ENCODE measurements at places on chromosomes 11 and 22.
A peak's percentile ranks its signal among the peaks of the same experiment; 100 is the strongest.

DNA sequence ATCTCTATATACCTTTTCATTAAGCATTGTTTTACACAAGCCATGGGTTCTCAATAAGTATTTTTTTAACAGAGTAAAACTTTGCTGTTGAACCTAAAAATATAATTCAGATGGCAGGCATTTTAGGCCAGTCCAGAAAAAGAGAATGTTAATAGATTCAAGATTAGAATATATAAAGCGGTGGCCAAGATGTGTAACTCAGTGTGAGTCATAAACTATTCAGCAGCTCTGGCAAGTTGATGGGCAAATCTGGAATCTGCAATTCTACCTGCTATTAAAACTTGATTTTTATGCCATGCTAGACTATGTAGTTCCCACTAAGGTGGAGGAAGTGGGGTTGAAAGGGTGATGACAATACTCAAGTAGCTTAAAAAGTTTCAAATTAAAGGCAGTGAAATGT lies 45.4 kb downstream of the CASP12 start:
- no peak for DNase-seq

GRCh38 chr22:17264321-17265052 lies 45.3 kb upstream of the ADA2 start:
- DNase-seq: peak; percentile 27

GRCh38 chr11:82823647-82824619 lies 76.3 kb downstream of the PRCP start:
- DNase-seq: no peak

DNA sequence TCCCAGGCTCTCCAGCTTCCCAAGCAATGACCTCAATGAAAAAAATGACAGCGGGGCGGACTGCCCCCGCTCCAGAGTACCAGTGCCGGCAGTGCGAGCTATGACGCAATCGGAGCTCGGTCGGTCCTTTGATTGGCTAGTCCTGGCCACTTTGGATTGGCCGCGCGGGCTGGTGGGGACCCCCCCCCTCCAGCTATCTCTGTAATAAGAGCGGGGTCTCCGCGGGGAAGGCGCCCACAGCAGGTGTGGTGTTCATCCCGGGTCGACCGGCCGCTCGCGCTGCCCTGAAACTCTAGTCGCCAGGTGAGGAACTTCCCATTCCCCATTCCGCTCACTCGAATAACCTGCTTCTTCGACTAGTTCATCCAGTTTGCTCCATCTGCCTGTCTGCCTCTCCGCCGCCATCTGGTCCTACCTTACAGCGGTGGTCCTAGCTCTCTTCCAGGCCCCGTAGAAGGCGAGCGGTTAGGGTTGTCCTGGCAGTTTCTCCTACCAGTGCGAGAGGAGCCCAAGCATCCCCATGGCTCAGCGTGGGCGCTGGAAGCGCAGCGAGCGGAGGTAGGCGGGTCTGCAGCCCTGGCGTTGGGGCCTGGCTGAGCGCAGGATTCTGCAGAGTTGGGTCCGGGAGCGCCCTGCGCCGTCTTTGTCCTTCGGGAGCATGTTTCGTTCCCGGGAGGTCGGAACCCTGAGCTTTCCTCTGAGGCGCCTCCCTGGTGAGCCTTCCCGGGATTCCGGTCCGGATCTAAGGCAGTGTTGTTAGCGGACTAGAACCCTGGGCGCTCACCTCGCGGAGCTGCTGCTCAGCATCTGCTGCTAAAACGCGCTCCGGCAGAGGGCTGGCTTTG lies at the start of gene CALCB:
CALCB (plus strand) TSS at position 233 of the 845 bp plus-strand sequence. CDS start 1,126 bp downstream, outside the sequence.
- no peak for DNase-seq

- DNase-seq: no peak
Measured at GRCh38 chr11:34254011-34254410, 103.8 kb downstream of the ABTB2 start.

- DNase-seq: no peak
Measured at GRCh38 chr11:66142370-66143263, 72.5 kb downstream of the PACS1 start.

DNA sequence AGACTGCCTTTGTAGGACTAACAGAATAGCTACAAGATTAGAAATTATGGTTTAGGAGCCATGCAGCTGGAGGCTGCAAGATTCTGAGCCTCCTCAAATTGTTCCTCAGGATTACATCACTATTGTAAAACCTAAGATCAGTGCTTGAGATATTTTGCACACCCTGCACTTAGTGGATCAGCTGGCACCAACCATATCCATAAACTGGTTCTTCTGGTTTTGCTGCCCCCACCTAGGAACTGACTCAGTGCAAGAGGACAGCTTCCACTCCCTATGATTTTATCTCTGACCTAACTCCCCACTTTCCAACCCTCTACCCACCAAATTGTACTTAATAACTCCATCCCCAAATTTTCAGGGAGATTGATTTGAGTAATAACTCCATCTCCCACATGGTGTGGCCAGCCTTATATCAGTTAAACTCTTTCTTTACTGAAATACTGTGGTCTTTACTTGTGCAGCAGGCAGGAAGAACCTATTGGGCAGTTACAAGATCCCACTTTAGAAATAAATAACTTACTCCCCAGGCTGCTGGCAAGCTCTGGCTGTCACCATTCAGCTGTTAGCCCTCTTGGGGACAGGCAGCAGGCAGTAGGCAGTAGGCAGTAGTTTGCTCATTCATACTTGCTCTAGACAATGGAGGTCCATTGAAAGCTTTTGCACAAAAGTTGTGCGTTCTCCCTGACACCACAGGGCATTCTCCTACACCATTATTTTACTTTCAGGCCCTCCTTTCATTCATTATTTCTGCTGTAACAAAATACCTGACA lies 119.0 kb downstream of the SLC17A6 start:
- DNase-seq: no peak

GRCh38 chr11:46367244-46367915 lies 14.1 kb upstream of the MDK start:
- no peak for DNase-seq

DNA sequence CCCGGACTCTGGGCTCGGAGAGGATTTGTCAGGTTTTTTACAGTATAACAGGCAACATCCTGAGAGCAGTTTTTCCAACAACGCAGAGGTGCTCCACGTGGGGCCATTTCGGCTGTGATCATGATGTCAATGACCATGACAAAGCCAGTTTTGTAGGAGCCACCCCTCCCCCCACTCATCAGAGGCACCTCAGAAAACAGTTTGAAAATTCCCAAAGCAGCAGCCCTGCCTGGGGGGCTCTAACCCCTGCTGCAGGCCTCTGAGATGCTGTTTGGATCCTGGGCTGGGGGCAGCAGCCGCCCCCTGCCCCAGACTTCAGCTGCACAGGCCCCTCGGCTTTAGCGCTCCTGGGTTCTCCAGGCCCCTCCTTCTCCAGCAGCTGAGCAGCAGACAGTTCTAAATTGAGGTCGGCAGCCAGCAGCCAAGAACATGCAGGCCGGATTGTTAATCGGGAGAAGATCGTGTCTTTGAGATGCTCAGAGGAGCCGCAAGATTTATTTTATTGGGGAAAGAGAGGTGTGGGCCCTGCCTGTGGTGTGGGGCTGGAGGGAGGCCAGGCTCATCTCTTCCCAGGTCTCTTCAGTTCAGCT lies 19.4 kb downstream of the NFAM1 start:
- no peak for DNase-seq

- no peak for DNase-seq
Measured at GRCh38 chr11:128785141-128785540, 82.0 kb downstream of the KCNJ1 start.

DNA sequence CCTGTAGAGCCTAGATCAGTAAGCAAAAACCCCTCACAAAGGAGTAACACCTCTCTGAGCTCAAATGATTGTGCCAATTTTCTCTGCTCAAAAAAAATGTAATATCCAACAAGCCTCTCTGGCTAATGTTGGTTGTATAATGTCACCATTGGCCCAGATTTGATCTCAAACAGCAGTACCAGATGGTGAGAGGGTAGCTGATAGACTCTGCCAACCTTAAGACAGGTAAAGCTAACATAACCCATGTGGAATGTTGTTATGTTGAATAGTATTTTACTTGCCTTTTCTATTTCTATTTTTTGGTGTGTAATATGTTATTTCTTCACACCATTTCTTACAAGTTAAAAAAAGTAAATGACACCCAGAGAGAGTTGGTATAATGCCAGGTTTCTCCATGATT lies 166.7 kb upstream of the GUCY1A2 start:
- no peak for DNase-seq

- DNase-seq: no peak
Measured at GRCh38 chr11:29782447-29782846, 234.4 kb downstream of the KCNA4 start.

DNA sequence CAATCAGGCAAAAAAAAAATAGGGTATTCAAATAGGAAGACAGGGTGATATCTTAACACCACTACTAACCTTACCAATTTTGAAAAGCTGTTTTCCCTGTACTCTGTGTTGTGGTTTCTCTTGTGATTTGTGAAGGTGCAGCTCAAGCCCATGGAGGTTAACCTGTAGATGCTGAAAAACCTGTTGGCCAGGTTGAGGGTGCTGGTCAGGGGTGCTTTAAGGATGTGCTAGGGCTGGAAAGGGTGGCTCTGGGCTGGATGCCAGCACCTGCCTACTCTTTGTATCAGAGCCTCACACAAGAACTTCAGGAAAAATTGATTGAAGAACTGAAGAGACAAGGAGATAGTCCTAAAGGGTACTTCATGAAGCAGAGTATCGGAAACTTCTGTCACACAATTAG lies 18.3 kb upstream of the OR5M8 start:
- DNase-seq: no peak

DNA sequence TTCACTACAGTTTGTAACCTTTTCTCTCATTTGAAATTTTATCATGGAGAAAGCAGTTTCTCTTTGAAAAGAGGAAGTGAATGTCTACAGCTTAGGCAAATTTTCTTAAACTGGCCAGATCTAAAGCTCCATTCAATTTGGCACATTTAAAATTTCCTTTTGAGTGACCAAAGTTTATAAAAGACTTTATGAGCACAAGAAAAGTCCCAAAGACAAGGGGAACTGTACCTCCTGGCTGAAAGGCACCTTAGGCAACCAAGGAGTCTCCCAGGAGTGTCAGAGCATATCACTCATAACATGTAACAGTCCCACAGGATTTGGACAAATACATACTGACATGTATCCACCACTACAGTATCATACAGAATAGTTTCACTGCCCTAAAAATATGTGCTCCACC lies 41.3 kb downstream of the NARS2 start:
- DNase-seq: no peak

DNA sequence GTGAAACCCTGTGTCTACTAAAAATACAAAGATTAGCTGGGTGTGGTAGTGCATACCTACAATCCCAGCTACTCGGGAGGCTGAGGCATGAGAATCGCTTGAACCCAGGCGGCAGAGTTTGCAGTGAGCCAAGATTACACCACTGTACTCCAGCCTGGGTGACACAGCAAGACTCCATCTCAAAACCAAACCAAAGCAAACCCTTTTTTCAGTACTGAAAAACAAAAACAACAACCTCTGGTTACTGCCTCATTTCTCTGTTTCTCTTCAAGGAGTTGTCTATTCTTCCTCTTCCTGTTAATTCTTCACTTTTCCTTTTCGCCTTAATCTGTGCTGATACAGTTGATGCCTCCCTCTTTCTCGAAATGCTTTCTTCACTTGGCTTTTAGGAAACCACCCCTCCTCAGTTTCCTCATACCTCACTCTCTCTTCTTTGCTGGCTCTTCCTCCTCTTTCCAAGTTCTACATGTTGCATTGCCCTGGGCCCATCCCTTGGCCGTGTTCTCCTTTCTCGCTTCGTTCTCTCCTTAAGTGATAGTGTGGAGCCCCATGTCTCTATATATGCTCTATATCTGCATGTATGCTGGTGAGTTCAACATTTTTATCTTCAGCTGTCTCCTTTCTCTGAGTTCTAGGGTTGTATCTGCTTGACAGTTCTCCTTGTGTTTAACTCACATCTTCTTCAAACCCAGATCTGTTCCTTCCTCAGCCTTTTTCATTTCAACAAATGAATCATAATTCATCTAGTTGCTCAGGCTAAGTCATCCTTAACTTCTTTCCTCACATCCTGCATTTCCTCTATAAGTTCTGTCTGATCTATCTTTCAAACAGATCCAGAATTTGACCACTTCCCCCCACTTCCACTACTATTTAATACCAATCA lies 37.1 kb downstream of the NUCB2 start:
- no peak for DNase-seq

- no peak for DNase-seq
Measured at GRCh38 chr11:122737951-122738693, 82.6 kb downstream of the UBASH3B start.

GRCh38 chr22:36658900-36659299 lies 44.7 kb downstream of the CACNG2 start:
- DNase-seq: peak; percentile 24

DNA sequence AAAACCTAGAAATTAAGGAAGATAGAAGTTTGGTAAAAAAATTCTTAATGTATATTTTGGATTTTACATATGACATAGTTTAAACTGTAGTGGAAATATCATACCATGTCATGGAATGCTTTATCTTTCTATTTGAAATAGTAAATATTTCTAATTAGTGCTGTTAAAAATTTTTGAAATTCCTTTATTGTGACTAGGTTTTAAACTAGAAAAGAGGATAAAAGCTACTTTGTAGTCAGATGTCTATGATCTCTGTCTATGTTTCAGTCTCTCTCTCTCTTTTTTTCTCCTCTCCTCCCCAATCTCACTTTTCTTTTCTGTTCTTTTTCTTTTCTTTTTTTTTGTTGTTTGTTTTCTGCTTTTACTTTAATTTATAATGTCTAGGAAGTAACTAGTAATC lies 226.2 kb downstream of the TMEM135 start:
- no peak for DNase-seq

GRCh38 chr11:3178349-3178748 lies 13.2 kb upstream of the OSBPL5 start:
- no peak for DNase-seq

GRCh38 chr22:17664414-17665055 lies 26.0 kb downstream of the BCL2L13 start:
- no peak for DNase-seq

DNA sequence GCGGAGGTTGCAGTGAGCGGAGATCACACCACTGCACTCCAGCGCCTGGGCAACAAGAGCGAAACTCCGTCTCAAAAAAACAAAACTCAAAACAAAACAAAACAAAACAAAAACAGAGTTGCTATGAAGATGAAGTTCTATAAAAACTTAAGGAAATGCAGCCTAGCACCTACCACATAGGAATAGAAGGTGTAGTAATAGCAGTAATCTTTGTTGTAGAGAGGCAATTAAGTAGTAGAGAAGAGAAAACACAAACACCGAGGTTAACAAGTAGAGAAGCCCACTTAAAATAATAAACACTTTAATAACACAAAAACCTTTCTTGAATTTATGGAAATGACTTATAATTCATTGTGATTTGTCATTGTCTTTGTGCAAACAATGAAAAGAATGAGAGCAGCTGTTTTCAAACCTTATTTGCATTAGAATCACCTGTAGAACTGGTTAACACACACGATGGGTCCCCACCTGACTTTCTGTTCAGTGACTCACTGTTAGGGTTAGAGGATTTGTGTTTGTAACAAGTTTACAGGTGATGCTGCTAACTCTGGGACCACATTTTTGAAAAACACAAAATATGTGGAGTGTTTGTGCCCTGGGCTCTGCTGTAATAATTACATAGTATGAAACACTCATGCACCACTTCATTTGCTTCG lies 43.1 kb downstream of the TYR start:
- DNase-seq: no peak

GRCh38 chr11:33560729-33561128 lies 139.9 kb downstream of the C11orf91 start:
- DNase-seq: no peak

Measured in astrocyte of the cerebellum (primary cell).